ENCODE measurements at places on chromosomes 4 and X.

DNA sequence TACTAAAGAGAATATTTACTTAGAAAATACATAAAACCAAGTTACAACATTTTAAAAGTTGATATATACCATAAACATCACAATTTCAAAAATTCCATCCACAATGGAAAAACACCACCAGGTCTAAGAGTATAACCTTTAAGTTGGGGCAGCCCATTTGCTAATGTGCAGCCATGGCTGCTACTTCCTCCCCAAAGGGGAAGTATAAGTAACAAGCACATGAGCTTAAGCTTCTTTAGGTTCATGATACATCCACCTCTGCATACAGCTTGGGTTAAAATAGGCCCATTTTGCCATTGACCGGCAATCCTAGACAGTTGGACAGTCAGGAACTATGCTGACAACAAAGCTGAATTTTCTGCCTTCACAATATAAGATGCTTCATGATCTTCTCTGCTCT, 16.6 kb upstream of the GASK1B start:
- DNase-seq: no peak

GRCh38 chr4:79248610-79249009, 77.3 kb downstream of the NAA11 start:
- DNase-seq: no peak

GRCh38 chrX:131783555-131784308, 239.4 kb upstream of the STK26 start:
- no peak for DNase-seq

- no peak for DNase-seq
Measured at GRCh38 chr4:40204507-40205258, 7.9 kb downstream of the RHOH start.

DNA sequence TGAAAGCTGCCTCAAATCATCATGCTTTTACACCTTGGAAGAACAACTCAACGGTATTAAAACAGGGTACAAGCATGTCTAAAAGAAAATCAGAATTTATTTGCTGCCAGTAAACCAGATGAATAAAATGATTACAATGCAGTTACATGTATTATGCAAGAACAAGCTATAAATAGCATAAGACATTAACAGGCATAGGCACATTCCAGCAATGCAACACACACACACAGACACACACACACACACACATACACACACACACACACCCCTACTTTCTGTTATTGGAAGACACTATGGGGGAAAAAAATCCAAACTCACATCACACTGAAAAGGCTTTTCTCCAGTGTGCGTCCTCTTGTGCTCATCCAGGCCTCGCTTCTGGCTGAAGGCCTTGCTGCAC, 212.5 kb downstream of the PRDM5 start:
- no peak for DNase-seq

DNA sequence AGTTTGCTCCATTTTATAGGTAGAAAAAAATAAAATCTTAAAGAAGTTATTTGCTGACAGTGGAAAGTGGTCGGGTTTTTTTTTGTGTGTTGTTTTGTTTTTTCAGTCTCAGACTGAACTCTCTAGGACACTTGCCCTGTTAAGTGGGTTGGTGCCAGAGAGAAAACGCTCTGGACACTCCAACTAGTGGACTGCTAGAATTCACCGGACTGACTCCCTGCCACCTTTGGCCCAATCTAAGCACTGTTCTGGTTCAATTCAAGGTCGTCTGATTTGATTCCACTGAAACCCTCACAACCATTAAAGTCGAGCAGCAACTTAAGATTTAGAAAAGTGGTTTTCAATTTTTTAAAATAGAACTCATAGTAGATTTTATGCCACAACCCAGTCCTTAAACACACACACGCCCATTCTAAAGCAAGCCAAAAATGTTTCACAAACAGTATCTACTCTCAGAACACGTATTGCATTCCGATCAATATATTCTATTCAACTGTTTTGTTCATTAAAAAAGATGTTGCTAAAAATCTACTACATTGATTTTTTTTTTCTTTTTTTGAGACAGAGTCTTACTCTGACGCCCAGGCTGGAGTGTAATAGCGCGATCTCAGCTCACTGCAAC, 27.3 kb downstream of the RWDD4 start:
- DNase-seq: no peak

DNA sequence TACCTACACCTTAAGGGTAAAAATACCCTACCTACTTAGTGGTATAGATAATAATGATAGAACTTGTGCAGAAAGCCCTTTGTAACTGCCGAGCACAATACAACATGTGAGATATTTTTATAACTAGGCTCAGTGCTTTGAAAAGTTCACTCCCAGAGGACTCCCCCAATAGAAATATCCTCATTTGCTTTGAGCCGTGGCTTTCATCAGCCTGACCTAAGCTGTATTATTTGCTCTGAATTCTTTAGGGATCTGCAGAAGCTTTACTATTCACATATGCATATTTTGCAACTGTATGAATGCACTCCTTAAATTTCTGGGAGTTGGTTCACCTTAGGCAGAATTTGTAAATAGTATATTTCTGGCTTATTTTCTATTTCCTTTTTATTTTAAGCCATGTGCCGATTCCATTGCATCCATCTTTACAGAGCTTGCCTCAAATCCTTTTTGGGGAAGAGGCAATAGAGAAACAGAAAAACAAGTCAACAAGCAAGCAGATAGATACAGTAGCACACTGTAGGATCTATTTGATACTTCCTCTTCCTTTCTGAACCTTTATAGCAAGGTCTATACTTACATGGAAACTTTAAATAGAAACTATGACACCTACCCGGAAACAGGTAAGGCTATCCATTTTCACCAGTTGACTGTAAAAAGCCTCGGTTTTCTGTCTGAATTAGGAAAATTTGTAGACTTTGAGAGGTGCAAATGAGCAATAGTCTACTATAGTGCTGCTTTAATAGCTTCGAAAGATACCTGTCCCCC, 242.5 kb upstream of the VCX3A start:
- no peak for DNase-seq

GRCh38 chr4:148055844-148056243, 324.0 kb downstream of the ARHGAP10 start:
- no peak for DNase-seq

- no peak for DNase-seq
Measured at GRCh38 chrX:47815901-47816845, 20.5 kb upstream of the ZNF81 start.

GRCh38 chrX:16479206-16479869, 170.6 kb upstream of the S100G start:
- no peak for DNase-seq

DNA sequence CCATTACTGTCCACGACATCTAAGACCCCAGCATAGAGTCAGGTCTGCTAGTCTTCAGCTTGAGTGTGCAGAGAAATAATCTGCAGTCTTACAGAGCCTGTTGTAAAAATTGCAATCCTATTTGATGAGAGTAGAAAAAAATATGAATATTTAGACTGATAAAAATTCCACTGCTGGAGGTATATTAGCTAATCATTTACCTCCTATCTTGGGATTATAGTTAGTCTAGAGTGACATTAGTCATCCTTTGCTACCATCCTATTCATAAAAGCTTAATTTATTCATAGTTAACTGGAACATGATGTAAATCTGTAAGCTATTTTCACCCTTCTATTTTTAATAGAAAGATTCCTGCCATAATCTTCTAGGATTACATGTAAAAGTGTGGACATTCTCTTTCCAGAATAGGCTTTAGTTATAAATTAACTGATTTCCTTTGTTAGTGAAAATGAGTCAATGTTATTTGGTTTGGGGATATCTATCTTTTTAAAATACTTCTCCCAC, 26.7 kb downstream of the C4orf54 start:
- DNase-seq: no peak

GRCh38 chrX:15785176-15785750, 5.0 kb upstream of the ZRSR2 start:
- no peak for DNase-seq
